ENCODE measurements at places on chromosomes 2 and 18.

- no peak for DNase-seq
Measured at GRCh38 chr2:106296182-106296815, 102.2 kb upstream of the UXS1 start.

DNA sequence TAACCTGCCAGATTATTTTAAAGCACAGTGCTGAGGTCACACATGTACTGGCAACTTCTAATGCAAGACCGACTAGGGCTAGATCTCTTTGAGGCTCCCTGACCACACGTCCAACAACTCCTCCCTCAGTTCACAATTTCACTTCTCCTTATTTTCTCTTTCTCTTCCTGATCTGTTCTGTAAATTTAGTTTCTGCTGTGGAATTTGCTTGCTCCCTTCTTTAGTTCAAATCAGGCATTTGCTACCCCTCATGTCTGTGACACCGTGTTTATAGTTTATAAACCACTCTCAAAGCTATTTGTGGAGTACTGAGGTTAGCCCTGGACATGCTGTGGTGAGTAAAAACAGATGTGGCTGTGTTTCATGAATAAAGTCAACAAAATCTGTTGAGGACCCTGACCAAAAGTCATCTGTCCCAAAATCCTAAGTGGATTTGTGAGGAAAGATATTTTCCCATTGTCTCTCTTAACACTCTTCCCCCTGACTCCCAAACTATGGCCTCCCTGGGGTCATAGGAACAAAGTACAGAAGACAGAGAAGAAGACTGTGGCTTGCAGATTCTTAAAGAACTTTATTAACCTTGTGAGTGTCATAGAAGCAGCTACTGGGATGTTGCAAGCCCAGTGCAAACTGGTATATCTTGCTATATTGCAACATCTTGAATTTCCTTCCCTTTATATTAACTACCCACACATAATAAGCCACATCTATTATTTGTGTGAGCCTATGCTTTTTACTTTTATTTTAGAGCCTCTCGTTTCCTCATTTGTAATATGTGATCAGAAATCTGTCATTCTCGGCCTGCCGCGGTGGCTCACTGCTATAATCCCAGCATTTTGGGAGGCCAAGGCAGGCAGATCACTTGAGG is 3.5 kb upstream of the NAGK start:
- no peak for DNase-seq

DNA sequence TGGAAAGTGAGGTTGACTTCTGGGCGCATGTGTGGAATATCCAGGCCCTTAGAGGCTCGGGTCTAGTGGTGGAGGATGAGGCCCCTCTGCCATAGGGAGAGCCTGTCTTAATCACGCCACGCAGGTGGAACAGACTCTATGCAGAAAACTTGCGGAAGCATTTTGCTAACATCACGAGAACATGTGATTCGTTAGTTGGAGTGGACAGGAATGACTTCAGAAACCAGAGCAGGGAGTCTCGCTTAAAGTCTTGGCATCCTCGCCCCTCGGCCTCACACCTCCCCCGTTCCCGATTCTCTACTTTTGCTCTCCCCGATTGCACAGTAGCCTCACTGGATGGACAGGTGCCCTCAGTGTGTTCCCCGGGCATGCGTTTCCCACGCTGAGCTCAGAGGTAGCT is 333.4 kb downstream of the GBX2 start:
- no peak for DNase-seq

GRCh38 chr2:151325581-151326095 is 31.8 kb upstream of the TNFAIP6 start:
- DNase-seq = no peak

GRCh38 chr18:49546719-49547273 is 15.1 kb upstream of the LIPG start:
- no peak for DNase-seq

- DNase-seq = no peak
Measured at GRCh38 chr2:65622951-65623535, 190.6 kb upstream of the SPRED2 start.

GRCh38 chr18:22822024-22822423 is 111.1 kb upstream of the RBBP8 start:
- DNase-seq = peak; percentile 87

GRCh38 chr18:3689986-3690763 is 240.2 kb downstream of the TGIF1 start:
- peak; percentile 58 for DNase-seq

GRCh38 chr2:169672406-169672805 is 21.8 kb downstream of the CFAP210 start:
- no peak for DNase-seq

- no peak for DNase-seq
Measured at GRCh38 chr2:62669180-62669579, 36.3 kb upstream of the EHBP1 start.

- DNase-seq = peak; percentile 58
Measured at GRCh38 chr2:182980115-182980514, 58.1 kb downstream of the NCKAP1 start.

- no peak for DNase-seq
Measured at GRCh38 chr18:51522338-51522737, 324.9 kb upstream of the MEX3C start.

- peak; percentile 8 for DNase-seq
Measured at GRCh38 chr2:80026040-80026729, 278.4 kb downstream of the LRRTM1 start.

- DNase-seq = no peak
Measured at GRCh38 chr18:4394700-4395099, 60.4 kb downstream of the DLGAP1 start.

GRCh38 chr2:138948070-138948539 is 167.9 kb upstream of the NXPH2 start:
- DNase-seq = peak; percentile 100

GRCh38 chr2:73053316-73054114 is 18.0 kb downstream of the SFXN5 start:
- no peak for DNase-seq

- no peak for DNase-seq
Measured at GRCh38 chr2:627926-628560, 49.2 kb downstream of the TMEM18 start.

GRCh38 chr2:138474100-138474825 is 27.3 kb upstream of the SPOPL start:
- DNase-seq = no peak

DNA sequence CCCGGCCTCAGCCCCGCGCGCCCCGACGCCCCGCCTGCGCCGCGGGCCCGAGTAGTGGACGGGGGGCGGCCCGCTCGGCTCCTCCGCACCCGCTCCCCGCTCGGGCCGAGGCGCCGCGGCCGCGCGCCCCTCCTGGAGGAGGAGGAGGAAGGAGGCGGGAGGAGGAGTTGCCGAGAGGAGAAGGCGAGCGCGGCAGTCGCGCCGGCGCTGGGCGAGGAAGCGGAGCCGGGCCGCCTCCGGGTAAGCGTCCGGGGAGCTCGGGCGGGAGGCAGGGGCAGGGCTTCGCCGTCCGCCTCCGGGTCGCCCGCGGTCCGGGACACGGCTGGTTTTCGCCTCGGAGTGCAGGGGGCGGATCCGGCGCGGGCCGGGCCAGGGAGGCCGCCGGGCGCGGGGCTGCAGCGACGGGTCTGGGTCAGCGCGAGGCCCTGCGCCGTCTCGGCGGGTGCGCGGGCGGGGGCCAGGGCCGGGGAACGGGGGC is at the start of gene SOCS6:
SOCS6 (plus strand) TSS at position 195 of the 478 bp plus-strand sequence. CDS start 35,624 bp downstream, outside the sequence.
- peak; percentile 80 for DNase-seq

DNA sequence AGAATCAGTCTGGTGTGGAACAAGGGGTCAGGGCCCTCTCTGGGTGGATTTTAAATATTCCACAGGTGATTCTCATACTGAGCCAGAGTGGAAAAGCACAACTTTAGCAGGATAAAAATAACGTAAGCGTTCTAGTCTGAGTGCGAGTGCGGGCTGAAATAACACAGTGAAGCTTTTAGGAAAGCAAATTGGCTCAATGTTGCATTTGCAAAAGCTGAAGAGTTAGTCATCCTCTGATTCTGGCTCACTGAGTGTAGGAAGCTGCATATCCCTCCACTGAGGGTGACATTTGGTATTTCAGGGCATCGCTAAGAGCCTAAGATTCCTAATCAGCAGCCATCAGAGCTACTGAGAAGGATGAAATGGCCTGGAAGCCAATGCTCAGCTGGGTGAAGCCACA is 134.7 kb downstream of the RIF1 start:
- no peak for DNase-seq

DNA sequence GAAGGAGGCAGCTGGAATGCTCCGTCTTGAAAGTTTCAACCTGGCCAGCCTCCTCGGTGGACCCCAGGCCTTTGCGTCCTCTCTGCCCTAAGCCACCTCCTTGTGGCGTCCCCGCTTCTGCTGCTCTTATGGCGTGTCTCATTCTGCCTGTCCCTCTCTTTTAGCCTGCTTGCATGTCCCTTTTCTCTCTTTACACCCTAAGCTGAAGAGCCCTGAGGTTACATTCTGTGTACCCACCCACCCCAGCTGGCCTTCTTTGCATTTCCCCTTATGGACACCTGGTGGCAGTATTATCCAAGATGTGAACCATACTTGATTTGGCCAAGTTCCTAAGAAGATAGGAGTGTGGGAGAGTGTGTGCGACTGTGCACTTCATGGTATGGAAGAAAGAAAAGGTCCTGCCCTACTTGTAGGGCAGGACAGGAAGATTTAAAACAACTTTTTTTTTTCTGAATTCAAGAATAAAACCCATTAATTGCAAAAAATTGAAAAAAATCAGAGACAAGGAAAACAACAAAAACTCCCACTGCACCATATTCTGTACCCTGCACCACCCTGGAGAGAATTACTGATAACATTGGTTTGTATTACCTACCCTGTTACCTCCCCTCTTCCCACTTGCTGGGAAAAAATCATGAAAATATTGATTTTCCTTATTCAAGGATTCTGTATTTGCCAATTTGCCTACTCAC is 77.4 kb downstream of the DYSF start:
- DNase-seq = peak; percentile 45
